ENCODE measurements at places on chromosomes 5 and 9.

GRCh38 chr9:116639251-116639741 is 47.8 kb upstream of the TRIM32 start:
- DNase-seq = no peak

DNA sequence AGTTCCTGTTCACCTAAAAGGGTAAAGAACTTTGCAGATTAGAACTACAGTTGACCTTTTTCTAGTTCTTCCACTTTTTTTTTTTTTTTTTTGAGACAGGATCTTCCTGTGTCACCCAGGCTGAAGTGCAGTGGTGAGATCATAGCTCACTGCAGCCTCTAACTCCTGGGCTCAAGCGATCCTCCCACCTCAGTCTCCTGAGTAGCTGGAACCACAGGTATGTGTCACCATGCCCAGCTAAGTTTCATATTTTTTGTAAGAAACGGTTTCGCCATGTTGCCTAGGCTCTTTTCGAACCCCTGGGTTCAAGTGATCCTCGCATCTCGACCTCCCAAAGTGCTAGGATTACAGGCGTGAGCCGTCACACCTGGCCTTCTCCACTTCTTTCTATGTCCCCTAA is 39.7 kb upstream of the TNFAIP8 start:
- no peak for DNase-seq

GRCh38 chr5:138460032-138460693 is 5.1 kb upstream of the EGR1 start:
- DNase-seq = no peak

DNA sequence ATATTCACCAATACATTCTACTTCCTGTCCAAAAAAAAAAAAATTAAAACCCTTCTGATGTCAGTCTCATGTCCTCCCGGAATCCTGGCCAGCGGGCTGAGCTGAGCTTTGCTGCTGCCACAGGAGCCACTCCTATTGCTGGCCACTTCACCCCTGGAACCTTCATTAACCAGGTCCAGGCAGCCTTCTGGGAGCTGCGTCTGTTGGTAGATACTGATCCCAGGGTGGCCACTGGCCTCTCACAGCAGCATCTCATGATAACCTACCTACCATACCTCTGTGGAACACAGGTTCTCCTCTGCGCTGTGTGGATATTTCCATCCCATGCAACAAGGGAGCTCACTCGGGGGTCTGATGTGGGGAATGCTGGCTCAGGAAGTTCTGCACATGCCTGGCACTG is 21.0 kb upstream of the NPM1 start:
- no peak for DNase-seq

DNA sequence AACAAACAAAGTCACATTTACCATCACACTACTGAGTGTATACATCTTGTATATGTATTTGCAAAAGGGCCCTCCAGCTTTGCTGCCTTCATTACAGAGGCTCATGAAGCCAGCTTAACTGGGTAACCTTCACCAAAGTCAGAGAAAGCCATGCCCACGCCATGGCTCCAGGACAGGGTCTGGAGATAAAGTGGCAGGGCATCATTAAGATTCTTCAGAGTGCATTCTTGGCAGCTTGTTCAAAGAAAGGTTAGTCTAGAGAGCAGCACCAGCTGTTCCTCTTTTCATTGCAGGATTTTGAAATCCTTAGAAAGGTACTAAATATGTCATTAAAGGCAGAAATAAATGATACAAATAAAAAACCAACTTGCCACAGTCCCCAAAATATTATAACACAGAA is 333.2 kb downstream of the NDUFS4 start:
- DNase-seq = no peak
